ENCODE measurements at places on chromosomes 11 and 22.

GRCh38 chr11:134642206-134642605 is 230.2 kb upstream of the B3GAT1 start:
- no peak for DNase-seq

DNA sequence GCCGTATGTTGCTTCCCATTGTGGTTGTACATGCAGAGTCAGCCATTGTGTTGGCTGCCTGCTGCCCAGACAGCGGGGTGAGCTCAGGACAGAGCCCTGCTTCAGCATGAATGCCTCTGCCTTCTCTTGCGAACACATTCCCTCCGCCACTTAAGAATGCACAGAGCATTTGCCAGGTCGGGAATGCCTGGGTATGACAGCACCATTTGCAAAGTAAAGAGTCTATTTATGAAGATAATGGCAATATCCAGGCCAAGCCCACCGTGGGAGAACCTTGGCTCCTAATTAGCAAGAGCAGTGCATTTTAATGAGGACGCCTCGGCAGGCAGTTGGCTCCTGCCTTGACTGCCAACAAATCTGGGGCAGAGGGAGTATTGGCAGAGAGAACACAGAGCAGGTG is 62.5 kb upstream of the SORL1 start:
- DNase-seq: no peak

- DNase-seq: no peak
Measured at GRCh38 chr22:27107824-27108223, 450.4 kb downstream of the MIAT start.

DNA sequence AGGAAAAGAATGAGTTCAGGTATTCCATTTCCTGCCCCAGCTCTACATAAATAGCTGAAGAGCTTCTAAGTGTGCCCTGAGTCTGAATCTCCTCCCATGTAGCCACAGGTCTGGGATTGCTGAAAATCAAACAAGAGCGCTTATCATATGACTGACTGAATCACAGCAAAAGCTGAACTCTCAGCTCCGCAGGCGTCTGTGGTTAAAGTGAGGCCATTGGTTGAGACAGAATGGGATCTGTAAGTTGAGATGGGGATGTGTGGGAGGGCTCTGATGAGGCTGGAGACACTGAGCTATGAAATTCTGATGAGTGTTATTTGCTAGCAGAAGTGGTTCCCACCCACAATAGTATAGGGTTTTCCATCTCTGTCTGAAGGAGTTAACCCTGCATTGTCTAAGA is 637.0 kb downstream of the OPCML start:
- DNase-seq: no peak

GRCh38 chr11:12154871-12155668 is 44.7 kb downstream of the MICAL2 start:
- no peak for DNase-seq

GRCh38 chr11:116420030-116420429 is 352.8 kb downstream of the BUD13 start:
- no peak for DNase-seq

- DNase-seq: no peak
Measured at GRCh38 chr11:28666632-28667031, 558.4 kb downstream of the METTL15 start.

- no peak for DNase-seq
Measured at GRCh38 chr22:22769434-22770279, 118.0 kb upstream of the IGLL5 start.

DNA sequence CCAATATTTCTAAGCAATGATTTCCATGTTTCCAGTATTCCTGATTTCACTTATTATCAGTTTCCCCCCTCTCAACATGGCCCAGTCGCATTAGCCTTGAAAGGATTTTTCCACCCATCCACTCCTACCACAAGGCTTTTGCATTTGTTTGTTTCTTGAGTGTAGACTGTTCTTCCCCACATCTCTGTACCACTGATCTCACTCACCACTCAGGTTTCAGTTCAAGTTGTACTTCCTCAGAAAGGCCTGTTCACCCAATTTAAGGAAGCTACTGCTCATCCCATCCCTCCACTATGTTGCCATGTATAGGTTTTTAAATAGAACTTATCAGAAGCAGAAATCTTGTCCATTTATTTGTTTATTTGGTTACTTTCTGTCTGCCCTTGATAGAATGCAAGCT is 472.3 kb downstream of the FAM181B start:
- DNase-seq: no peak

DNA sequence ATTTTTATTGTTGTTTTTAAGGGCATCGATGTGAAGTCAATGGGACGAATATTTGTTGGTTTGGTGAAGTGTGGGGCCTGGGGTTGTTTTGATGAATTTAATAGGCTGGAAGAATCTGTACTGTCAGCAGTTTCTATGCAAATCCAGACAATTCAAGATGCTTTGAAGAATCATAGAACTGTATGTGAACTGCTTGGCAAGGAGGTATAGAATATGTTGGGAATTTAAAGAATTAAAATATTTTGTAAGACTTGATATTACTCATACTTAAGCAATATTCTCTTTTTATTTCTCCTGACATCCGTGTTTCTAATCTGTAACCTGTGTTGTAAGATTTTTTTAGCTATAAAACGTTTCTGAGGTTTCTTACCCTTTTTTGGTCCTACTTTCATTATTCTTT is 61.6 kb downstream of the DYNC2H1 start:
- DNase-seq: no peak

- DNase-seq: no peak
Measured at GRCh38 chr11:61025821-61026120, 54.3 kb downstream of the CD6 start.

GRCh38 chr11:84924154-84924692 is 702.9 kb downstream of the DLG2 start:
- DNase-seq: no peak
